ENCODE measurements at places on chromosomes 3 and 15.

DNA sequence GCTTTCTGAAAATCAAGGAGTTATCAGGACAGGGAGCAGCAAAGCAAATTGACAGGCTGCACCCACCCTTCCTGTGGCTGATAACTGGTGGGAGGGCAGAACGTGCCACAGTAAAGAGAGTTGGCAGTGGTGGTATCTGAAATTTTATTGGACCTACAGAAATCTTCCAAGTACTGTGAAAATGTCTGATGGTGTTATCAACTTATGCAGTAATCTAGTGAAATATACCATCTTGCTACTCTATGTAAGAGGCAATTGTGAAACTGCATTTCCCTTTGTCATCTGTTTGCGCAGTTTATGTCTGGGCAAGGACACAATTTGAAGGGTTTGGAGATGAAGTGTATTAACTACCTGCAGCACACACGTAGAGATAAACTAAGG is 1.5 kb downstream of the PLCL2 start:
- DNase-seq = no peak

DNA sequence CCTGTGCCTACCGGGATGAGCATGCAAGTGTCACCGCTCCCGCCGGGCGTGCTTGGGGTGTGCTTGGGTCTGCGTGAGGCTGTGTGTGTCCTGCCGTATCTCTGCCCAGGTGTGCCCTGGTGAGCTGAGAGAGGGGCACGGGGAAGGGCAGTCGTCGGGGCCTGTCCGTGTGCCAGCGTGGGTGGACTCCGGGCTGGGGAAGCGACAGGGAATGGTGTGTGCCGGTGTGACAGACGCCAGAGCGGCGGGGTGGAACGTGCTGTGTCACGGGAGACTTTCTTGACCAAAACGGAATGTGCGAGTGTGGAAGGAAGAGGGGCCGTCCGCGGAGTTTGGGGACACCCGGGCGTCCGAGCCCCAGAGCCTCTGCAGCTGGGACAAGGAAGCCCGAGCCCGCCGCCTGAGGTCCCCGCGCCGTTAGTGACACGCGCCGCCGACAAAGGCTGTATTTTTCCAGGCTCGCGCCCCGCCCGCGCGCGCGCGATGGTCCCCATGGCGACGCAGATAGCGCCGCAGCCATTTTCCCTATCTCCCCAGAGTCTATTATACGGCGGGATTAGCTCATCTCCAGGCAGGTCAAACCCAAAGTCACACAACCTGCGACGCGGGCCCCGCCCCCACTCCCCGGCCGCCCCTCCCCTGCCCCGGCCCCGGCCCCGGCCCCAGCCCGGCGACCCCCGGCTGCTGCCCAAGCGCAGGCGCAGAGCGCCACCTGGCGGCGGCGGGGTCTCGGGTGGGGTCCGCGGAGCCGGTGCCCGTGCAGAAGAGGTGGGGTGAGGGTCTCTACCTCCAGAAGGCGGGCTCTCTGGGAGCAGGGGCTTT is 4.5 kb upstream of the GATA2 start:
- peak; percentile 56 for DNase-seq

DNA sequence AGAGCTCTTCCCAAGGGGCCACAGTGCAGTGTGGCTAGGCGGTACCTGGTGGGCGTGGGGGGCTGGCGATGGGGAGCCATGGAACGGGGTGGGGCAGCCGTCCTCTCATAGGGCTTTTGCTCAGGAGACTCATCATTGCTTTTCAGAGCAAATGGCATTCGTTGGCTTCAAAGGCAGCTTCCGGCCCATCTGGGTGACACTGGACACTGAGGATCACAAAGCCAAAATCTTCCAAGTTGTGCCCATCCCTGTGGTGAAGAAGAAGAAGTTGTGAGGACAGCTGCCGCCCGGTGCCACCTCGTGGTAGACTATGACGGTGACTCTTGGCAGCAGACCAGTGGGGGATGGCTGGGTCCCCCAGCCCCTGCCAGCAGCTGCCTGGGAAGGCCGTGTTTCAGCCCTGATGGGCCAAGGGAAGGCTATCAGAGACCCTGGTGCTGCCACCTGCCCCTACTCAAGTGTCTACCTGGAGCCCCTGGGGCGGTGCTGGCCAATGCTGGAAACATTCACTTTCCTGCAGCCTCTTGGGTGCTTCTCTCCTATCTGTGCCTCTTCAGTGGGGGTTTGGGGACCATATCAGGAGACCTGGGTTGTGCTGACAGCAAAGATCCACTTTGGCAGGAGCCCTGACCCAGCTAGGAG is 40.8 kb downstream of the MESD start:
- no peak for DNase-seq

DNA sequence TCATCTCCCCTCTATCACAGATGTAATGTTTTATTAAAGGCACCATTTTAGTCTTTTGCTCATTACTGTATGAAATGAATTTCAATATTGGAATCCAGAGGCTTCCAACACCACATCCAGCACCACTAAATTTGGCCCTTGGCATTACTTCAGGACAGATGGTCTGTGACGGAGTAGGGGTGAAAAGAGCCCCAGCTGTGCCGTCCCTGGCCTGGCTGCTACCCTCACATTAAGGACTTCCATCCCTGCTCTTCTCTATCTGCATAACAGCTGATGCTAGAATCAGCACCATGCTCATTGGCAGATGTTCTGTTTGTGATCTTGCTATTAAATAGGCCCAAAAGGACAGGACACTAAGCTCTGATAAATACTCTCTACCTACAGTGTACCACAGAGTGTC is 152.9 kb downstream of the IL1RAP start:
- DNase-seq = no peak

- DNase-seq = no peak
Measured at GRCh38 chr3:66983101-66983500, 15.0 kb upstream of the KBTBD8 start.

DNA sequence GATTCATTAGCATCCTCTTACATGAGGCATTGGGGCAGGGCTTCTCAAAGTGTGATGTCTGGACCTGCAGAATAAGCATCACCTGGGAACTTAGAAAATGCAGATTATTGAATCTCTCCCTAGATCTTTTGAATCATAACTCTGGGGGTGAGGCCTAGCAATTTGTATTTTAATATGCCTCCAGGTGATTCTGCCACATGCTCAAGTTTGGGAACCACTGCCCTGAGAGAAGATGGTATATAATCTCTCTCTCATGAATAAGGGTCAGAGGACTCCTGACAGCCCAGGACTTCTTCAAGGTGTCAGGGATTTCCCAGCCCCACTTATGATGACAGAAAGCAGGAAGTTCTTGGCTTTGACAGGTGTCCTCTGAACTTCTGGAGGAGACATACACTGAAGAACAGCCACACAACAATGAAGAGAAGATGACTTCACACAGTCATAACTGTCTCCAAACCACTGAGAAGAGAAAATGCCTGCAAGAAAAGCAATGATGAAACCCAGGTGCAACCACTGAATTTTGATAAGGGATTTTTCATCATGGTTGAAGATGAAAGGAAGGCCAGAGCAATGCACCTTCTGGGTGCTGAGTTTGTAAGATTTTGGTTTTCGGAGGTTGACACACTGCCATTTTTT is 211.9 kb upstream of the MRPL3 start:
- no peak for DNase-seq

- no peak for DNase-seq
Measured at GRCh38 chr3:62329971-62330370, 43.4 kb downstream of the FEZF2 start.

DNA sequence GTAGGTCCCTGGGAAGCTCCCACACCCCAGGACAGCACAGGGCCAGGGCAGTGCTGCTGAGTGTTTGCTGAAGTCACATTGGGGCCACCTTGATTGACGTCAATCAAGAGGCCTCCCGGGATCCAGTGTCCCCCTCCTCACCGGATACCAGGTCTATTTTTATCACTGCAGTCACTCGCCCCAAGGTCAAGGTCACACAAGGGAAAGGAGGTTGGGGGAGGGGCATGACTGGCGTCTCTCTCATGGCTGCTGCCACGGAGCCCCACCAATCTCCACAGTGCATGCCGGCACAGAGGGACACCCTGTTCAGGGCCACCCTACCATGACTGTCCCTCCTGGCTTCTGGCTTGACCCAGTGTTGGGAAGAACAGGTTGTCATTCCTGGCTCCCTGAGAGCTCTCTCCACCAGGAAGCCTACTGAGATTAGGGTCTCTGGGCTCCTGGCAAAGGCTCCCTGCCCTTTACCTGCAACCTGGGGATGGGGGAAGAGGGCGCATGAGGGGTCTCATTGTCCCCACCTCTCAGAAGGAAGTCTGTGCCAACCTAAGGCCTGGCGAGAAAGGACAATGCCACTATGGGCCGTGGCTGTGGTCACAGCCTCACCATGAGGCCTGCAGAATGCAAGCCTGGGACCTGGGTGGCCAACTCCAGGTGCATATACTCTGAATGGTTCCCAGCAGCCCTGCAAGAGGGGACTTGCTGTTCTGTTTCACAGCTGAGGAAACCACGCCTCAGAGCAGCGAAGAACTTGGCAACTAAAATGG is 1.5 kb downstream of the MYL3 start:
- DNase-seq = no peak

- no peak for DNase-seq
Measured at GRCh38 chr3:9388562-9389272, 8.7 kb upstream of the SETD5 start.

GRCh38 chr3:147651107-147651778 is 242.1 kb downstream of the ZIC1 start:
- no peak for DNase-seq

- no peak for DNase-seq
Measured at GRCh38 chr3:172074032-172074431, 34.7 kb downstream of the FNDC3B start.

Measured in activated CD4-positive, alpha-beta T cell treated with anti-CD3 and anti-CD28 coated beads for 1 hour (primary cell).